ENCODE measurements at places on chromosomes 3 and 15. TPM values are rescaled to one million over a fixed set of nuclear protein-coding genes. Genes with fewer than 3 reads are reported as not detected.

ACSBG1 gene
- total RNA-seq: not detected

GRCh38 chr3:32712506-32713055 is 27.6 kb downstream of the CNOT10 start:
- peaks cover 12% of the 10 kb centered on the region for H3K4me1 ChIP-seq
- peaks cover 17% of the 10 kb centered on the region for H3K36me3 ChIP-seq
- no peak overlapping the region for H3K27ac ChIP-seq
- H3K27me3 ChIP-seq: no peaks in the 10 kb centered on the region
- no peak overlapping the region for H3K4me3 ChIP-seq

- H3K27me3 ChIP-seq: no peaks in the 10 kb centered on the region
- H3K27ac ChIP-seq: no peak overlapping the region
- H3K4me3 ChIP-seq: no peak overlapping the region
Observed at GRCh38 chr3:151074256-151074655, 11.2 kb upstream of the MED12L start.

CEP19 gene
- total RNA-seq: 6.4 TPM

GRCh38 chr3:16482194-16482769 is 31.2 kb downstream of the RFTN1 start:
- H3K36me3 ChIP-seq: peaks cover 81% of the 10 kb centered on the region
- H3K4me1 ChIP-seq: peaks cover 68% of the 10 kb centered on the region

- DNase-seq: peak; percentile 16
- H3K27me3 ChIP-seq: no peaks in the 10 kb centered on the region
- peaks cover 57% of the 10 kb centered on the region for H3K36me3 ChIP-seq
- H3K4me3 ChIP-seq: no peak overlapping the region
- H3K4me1 ChIP-seq: peaks cover 42% of the 10 kb centered on the region
Observed at GRCh38 chr15:94306700-94307650, 75.6 kb downstream of the MCTP2 start.

PRTG gene
- not detected for total RNA-seq

- H3K36me3 ChIP-seq: no peaks in the 10 kb centered on the region
- peaks cover 2% of the 10 kb centered on the region for H3K4me1 ChIP-seq
- no peak overlapping the region for H3K27ac ChIP-seq
- DNase-seq: no peak
Observed at GRCh38 chr3:18237251-18238005, 187.7 kb downstream of the SATB1 start.

GUCA1C gene
- not detected for total RNA-seq

HYAL1 gene
- 0.35 TPM for total RNA-seq

DNA sequence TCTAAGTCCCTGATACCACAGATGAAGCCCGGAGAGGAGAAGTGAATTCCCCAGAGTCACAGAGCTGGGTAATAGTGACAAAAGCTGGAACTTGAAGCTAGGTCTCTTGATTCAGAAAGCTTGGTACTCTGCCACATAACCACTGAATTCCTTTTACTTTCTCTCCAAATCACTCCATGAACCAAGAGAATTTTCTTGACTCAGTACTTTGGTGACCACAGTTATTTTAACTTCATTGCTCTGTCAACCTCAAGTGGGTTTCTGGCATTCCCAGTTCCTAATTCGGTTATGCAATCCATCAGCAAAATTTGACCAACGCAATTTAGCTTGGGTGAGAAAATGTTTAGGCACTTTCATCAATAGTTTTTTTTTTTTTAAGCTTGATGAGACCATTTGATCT is 61.0 kb upstream of the PPARG start:
- peaks cover 8% of the 10 kb centered on the region for H3K4me1 ChIP-seq
- H3K4me3 ChIP-seq: no peak overlapping the region
- H3K27ac ChIP-seq: no peak overlapping the region
- H3K36me3 ChIP-seq: peaks cover under 1% of the 10 kb centered on the region
- no peak for DNase-seq

DNA sequence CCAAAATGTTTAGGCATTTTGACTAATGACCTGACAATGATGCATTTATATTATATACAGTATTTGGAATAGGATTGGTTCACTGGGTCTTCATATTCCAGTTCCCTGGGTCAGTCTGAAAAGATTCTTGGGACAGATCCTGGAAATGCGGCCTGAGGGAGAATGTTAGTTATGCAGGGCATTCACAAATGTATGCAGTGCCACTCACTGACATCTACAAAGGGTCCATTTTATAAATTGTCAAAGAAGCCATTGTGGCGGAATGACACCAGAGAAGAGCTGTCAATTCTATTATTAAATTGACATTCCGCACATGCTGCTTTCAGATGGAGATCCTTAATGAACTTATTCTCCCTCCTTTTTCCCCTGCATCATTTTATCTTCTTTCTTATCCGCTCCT is 176.6 kb downstream of the VGLL3 start:
- H3K4me1 ChIP-seq: no peaks in the 10 kb centered on the region
- H3K27ac ChIP-seq: no peak overlapping the region
- H3K4me3 ChIP-seq: no peak overlapping the region
- H3K36me3 ChIP-seq: no peaks in the 10 kb centered on the region
- no peak for DNase-seq
- H3K27me3 ChIP-seq: no peaks in the 10 kb centered on the region

SLC9C1 gene
- total RNA-seq: not detected

DNA sequence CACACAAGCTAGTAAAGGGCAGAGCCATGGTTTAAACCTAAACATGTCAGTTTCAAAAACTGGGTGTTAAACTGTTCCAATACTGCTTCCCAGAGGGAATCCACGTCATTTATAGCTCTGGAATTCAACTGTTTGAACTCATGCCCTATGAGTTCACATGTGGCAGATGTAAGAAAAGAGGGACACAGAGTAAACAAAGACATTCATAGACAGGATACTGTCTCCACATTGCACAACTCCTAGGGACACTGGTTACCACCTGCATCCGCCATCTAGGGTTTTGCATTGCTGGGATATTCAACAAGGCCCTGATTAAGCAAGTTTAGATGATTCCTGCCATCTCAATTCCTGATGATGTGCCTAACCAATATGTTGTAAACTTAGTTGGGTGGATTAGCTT is 134.1 kb upstream of the COL8A1 start:
- no peak overlapping the region for H3K27ac ChIP-seq
- peaks cover 3% of the 10 kb centered on the region for H3K4me1 ChIP-seq
- H3K27me3 ChIP-seq: peaks cover 3% of the 10 kb centered on the region
